ENCODE measurements at places on chromosomes 1 and 21.

DNA sequence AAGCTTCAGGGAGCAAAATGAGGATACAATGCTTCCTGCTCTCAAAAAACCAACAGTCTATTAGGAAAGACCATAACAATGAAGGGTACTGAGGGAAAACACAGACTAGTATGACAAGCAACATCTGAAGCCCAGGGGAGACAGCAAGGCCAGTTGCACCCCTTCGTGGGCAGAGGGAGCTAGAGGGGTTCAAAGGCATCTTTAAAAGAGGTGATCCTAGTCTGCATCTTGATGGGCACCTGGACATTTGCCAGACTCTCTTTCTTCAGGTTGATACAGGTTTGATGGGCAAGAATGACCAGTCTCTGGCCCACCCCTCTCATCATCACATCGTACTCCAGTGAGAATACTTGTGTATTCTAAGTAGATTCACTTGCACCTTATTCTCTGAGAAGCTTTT, 177.7 kb downstream of the VAV3 start:
- no peak for DNase-seq

GRCh38 chr1:181424786-181425403, 58.4 kb upstream of the CACNA1E start:
- DNase-seq, result peak; percentile 67

DNA sequence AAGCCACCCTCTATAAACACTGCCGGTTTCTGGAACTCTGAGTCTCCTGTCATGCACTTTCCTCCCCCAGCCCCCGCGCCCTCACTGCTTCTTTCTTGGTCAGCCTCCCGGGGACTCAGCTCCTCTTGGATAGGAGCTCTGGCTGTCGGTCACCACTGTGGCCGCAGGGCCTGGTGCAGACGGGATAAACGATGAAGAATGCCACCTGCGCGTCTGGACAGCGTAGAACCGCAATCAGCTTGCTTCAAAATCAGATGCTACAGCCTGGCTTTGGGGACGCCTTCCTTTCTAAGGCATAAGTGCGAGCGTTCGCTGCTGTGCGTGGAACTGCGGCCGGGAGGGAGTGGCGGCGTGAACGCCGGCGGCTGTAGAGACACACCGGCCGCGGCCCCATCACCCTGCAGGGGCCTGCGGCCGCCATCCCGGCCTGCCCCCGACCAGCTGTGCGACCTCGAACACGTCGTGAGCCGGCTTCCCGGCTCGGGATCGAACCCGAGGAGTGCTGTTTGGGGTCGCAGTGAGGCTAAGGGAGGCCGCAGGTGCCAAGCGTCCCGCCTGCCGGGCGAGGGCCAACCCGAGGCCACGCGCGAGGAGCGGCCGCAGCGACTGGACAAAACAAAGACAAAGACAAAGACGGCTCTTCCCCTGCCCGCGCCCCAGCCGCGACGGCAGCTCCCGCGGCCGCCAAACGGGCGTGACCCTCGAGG, 688 bp downstream of the PTTG1IP start:
- peak; percentile 16 for DNase-seq

- peak; percentile 86 for DNase-seq
These were observed 44.5 kb downstream of the SLC22A15 start for GRCh38 chr1:116020668-116021272.

DNA sequence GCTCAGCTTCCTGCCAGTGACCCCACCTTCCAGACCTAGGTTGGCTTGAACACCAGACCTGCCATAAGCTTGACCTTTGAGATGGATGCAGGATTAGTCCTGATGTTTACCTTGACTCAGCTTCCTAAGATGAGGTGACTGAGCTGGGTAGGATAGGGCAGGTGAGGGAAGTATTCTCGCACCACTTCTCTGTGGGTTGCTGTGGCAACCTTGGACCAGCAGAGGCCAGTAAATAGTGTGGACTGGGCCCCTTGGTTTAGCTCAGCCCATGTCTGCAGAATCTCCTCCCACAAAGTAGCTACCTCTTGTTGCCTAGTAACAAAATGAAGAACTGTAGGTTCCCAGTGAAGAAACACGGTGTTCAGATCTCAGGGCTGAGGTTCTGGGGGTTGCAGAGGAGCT, 8.4 kb downstream of the RPS6KA1 start:
- DNase-seq, result peak; percentile 75

DNA sequence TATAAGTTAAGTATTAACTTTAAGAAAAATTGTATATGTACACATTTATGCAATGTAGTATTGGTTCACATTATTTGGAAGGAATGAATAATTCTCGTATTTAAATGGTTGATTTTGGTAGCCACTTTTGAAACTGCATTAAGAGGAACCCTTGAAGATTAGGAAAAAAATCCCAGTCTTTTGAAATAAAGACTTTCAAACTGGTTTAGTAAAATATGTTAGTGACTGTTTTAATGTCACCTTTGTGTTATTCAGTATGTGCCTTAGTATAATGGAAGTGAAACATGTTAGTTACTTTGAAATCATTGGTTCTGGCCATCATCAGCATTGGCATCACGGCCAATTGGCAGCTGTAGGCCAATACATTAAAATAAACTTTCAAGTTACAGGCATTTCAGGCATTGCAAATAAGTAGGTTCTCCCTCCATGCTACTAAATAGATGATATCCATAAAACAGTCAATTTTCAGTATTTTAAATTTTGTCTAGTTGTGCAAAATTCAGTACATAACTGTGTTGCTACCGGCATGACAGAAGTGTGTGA, 4.4 kb downstream of the MIER1 start:
- peak; percentile 20 for DNase-seq

- no peak for DNase-seq
These were observed 812.3 kb downstream of the PLA2G4A start for GRCh38 chr1:187641015-187641414.

DNA sequence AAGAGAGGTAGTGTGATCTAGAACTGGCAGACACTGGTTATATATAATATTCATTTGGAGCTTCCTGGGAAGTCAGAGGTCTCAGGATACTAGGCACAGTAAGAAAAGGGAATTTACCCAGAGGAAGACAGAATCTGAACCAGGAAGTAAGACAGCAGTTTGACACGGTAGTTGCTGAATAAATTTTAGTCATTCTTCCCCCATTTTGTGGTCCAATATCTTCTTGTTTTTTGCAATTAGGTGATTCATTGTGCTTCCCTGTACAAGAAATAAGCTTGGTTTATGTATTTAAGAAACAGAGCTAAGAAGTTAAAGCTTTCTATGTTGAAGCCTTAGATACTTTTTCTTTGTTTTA, 1.3 kb downstream of the TMEM167B start:
- DNase-seq, result no peak

GRCh38 chr1:201648066-201648906, 109.4 kb downstream of the NAV1 start:
- peak; percentile 37 for DNase-seq

DNA sequence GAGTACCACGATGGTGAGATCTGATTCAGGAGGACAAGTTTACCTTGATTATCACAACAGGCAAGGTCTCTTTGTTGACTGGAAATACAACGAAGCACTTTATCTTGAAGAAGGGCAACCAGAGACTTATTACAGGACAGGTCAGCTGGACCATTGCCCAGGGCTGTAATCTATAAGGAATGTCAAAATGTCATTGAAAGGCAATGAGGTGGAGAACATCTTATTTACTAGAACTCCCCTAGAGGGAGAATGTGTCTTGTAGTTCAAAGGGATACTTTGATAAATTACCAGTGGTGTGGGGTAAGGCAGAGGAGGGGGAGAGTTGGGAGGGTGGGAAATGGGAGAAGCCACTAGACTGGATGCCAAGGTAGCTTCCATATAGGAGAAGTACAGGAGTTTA, 212.3 kb downstream of the NCAM2 start:
- no peak for DNase-seq

GRCh38 chr1:57623039-57623790, 199.4 kb upstream of the DAB1 start:
- DNase-seq, result no peak

DNA sequence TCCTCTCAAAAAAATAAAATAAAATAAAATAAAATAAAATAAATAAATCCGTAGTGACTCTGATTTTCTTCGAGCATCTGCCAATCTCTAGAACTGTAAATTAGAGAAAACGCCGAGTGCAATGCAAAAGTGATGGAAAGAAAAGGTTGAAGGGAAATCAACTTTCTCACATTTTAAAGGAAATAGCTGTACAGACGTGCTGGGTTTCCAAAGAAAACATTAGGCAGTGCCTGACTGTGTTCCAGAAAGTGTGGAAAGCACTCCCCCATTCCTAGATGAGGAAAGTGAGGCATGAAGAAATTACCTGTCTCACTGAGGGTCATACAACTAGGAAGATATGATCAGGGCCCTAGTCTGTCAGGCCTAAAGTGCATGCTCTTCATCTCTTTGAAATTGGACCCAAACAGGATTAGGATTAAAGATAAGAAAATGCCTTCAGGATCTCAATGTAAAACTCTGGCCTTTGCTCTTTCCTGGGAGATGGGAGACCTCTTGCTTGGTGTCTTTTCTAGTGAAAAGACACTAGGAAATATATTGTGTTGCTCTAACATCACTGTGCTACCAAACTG, 1.8 kb upstream of the PTPN14 start:
- DNase-seq, result no peak

GRCh38 chr1:78536427-78536826, 45.7 kb downstream of the PTGFR start:
- DNase-seq, result no peak

GRCh38 chr1:205074513-205074912, 9.7 kb downstream of the TMEM81 start:
- no peak for DNase-seq

GRCh38 chr21:43306911-43307676, 119.8 kb downstream of the SIK1 start:
- no peak for DNase-seq

GRCh38 chr1:197884173-197884572, 18.3 kb upstream of the C1orf53 start:
- DNase-seq, result no peak

DNA sequence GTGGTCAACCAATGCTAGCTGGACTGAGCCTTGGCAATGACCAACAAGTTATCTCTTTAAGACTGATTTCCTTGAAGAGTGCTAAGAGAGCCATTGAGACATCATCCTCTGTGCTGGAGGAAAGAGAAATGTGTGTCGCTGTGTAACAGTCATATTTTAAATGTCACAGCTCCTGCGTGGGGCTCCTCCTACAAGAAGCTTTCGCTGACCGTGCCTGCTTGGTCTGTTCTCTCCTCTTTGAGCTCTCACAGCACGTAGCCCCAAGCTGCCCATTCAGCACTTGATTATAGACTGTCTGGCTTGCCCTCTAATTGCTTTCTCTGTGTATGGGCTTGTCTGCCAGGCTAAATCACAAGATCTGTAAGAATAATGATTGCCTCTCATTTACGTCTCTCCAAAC, 221.3 kb downstream of the FOXD2 start:
- peak; percentile 40 for DNase-seq
